NCI-H2081 (cell line): ENCODE measurements at places on chromosomes 13 and 19.

DNA sequence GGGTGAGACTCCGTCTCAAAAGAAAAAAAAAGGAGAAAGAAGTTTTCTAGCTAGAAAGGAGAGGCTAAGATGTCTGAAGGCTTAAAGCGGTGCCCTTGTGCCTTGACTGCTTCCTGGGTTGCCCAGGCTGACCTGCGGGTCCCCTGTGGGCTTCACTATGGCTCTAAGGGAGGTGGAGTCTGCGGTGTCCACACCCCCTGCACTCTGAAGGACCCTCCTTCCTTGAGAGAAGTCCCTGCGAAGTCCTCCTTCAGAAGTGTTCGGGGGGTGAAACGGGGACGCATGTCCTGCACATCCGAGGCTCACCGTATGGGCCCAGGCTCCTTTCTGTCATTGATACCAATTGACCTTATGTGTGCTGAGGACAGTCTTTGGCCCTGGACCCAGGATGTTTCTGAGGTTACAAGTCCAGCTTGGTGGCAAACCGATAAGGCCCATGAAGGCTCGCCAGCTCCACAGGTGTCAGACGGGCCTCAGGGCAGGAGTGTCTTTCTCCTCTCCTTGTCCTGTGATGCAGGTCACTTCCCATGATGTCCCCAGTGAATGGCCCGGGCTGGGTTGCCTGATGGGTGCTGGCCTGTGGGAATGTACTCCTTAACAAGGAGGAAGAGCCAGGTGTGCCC lies 11.6 kb upstream of the RNF113B start:
- no peak for DNase-seq

GRCh38 chr19:11473725-11474124 lies 7.1 kb downstream of the ELAVL3 start:
- no peak for DNase-seq

- peak; percentile 58 for DNase-seq
Measured at GRCh38 chr13:91167706-91168385, 179.6 kb upstream of the MIR17HG start.

DNA sequence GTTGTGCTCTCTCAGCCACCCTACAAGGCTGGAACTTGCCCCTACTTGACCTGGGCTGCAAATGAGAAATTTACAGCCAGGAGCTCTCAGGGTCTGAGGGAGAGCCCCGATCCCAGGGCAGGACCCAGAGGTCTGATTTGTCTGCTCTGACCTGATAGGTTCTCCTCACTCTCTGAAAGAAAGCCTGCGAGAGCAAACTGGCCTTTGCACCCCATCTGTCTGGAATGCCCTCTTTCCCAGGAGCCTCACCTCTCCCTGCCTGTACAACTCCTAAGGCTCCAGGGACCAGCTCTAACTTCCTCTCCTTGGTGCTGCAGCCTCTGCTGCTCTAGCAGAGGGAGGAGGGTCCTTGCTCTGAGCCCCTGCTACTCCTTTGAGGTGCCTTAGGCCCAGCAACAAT lies 137.8 kb downstream of the UQCRFS1 start:
- DNase-seq: no peak

GRCh38 chr19:19423322-19423721 lies 17.8 kb downstream of the GATAD2A start:
- DNase-seq: no peak

GRCh38 chr13:59373341-59373740 lies 790.4 kb downstream of the DIAPH3 start:
- no peak for DNase-seq

GRCh38 chr13:87887459-87888123 lies 216.4 kb downstream of the SLITRK5 start:
- no peak for DNase-seq

GRCh38 chr13:105957769-105958438 lies 577.6 kb downstream of the EFNB2 start:
- DNase-seq: no peak

DNA sequence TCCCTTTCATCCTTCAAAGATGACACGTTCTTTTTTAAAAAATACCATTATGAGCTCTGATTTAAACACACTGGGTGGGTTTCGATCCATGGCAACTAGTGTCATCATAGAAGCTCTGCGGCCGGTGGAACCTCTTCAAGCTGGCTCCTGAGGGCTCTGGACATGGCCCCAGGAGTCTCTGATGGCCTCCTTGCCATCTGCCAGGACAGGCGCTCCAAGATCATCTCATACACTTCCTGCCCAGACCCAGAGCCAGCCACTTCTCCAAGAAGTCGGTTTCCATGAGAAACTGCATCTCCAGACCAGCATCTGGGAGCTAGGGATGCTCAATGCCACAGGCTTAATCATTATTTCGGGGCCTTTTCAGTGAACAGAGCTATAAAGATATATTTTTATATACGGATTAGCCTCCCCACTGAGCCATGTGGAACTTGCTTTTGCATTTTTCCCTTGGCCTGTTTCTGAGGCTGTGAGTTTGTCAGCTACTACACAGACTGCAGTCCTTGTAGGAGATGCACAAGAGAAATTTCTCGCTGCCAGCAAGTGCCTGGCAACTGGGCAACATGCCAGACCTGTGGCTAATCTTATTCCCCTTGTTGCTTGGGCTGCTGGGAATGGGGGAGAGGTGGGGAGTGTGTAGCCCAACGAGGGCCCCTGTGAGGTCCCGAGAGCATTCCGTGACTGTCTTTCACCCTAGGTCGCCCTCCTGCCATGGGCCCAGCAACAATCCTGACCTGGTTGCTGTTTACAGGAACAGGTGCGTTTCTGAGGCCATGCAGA lies 15.9 kb downstream of the SUGP1 start:
- no peak for DNase-seq

- no peak for DNase-seq
Measured at GRCh38 chr19:41861846-41862245, 1.8 kb downstream of the RPS19 start.

DNA sequence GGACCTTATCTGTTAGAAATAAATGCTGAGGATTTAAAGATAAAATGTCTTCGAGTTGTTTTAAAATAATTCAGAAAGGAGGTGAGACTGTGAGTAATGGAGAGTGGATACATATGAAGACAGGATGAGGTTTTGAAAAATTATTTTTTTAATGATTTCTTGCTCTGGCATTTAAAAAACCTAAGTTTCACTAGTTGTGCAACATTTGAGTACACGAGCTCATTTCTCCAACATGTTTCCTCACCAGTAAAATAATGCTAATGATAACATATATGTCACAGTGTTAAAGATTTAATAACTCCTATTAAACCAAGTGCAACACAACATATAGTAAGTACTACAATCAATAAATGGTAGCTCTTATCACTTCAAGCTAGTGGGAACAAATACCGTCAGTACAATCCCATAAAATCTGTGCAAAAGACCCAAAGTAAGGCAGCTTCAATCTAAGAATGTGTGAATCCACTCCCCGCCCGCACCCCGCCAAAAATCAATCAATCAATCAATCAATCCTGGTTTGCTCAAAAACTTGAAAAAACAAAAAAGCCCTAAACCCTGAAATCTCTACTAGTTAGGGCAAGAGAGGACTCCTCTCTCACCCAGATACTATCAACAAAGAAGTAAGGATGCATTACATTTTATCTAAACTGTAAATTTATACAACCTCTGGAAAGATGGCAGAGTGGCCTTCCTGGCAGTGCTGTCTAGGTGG lies 1.3 kb downstream of the ALG5 start:
- no peak for DNase-seq

GRCh38 chr13:32969516-32969941 lies 46.7 kb upstream of the KL start:
- no peak for DNase-seq

DNA sequence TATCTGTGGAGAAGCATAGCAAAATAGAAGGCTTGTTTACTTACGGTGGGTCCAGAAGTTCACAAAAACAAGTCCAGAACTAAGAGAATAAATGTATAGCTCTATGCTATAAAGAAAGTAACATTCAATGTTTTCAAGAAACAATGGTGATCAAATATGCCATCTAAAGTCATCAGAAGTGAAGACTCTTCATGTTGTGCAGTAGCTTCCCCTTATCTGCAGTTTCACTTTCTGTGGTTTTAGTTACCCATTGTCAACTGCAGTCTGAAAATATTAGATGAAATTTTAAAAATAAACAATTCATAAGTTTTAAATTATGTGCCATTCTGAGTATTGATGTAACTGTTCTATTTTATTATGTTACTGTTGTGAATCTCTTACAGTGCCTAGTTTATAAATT lies 72.5 kb downstream of the EDNRB start:
- DNase-seq: no peak

- DNase-seq: no peak
Measured at GRCh38 chr13:59519819-59520218, 643.9 kb downstream of the DIAPH3 start.

- DNase-seq: no peak
Measured at GRCh38 chr13:99731747-99732146, 230.5 kb downstream of the TM9SF2 start.

DNA sequence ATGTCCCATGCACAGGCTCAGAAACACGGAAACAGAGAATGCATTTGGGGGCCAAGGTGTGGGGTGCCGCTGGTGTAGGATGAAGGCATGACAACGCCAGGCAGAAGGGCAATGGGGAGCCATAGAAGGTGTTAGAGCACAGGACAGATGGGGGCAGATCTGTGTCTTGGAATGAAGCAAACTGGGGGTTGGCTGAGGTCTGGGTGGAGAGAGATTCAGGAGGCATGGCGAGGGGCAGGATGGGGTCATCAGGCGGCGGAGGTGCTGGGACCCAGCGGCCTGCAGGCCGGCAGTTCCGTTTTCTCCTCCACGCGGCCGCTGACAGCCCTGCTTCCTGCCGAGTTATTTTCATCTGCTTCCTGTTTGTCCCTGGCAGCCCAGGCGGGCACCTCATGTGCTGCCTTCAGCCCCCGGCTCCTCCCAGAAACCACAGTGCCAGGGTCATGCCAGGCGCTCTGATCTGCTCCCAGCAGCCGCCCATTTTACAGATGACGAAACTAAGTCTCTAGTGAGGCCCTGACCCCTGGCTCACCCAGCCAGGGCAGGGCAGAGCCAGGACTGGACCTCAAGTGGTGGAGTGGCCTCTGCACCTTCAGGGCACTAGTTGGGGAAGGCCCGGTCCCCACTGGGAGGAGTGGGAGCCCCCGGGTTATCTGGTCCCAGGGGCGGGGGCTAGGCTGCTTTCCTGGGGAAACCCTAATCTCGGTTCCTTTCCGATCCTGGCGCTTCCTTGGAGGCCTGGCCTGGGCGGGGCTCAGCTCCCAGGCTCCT lies 2.2 kb downstream of the ARHGAP45 start:
- DNase-seq: no peak

DNA sequence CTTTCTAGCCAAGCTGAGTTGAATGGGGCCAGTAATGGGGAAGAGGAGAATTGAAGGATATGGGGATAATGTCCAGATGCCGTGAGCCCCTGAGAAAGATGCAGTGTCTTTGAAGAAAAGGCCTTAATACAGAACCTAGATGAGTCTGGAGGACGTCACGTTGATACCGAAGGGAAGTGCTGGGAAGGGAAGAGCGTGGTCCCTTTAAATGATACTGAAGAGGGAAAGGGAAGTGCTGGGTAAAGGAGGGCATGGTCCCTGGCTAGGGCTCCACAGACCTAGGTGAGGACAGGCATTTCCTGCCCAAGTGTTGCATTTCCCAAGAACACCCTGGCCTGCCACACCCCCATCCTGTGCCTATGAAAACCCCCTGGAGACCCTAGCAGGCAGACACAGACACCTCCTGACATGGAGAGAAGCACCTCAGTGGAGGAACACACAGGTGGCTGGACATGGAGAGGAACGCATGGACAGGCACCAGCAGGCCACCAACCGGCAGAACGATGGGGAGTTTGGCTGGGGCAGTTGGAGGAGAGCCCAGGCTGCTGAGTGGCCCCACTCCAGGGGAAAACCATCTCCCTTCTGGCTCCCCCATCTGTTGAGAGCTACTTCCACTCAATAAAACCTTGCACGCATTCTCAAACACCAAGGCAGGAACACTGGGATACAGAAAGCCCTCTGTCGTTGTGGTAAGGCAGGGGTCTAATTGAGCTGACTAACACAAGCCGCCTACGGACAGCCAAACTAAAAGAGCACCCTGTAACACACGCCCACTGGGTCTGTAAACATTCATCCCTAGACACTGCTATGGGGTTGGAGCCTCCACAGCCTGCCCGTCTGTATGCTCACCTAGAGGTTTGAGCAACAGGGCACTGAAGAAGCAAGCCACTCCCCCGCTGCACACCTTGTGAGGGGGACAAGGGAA lies 34.9 kb upstream of the POMP start:
- no peak for DNase-seq

- DNase-seq: no peak
Measured at GRCh38 chr19:4967738-4968461, 1.0 kb upstream of the KDM4B start.

GRCh38 chr19:41883463-41883820 lies 458 bp downstream of the ARHGEF1 start:
- no peak for DNase-seq

GRCh38 chr19:4972509-4973230 lies 3.8 kb downstream of the KDM4B start:
- DNase-seq: no peak

DNA sequence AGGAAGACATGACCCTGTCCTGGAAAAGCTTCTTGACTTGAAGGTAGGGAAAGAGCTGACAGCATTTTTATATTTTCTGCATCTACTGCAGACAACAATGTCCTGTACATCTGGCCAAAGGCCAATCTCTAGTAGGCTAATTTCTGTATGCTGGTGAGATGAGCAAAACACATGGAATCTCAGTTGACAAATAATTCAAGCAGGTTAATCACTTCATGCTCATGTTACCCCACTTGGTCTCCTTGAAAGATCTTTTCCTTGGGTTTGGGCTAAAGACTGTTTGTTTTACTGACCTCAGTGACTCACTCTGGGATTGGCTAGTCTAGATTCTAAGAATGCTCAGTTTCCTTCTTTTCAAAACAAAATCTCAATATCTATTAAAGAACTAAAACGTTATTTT lies 298.8 kb downstream of the LMO7 start:
- DNase-seq: no peak

DNA sequence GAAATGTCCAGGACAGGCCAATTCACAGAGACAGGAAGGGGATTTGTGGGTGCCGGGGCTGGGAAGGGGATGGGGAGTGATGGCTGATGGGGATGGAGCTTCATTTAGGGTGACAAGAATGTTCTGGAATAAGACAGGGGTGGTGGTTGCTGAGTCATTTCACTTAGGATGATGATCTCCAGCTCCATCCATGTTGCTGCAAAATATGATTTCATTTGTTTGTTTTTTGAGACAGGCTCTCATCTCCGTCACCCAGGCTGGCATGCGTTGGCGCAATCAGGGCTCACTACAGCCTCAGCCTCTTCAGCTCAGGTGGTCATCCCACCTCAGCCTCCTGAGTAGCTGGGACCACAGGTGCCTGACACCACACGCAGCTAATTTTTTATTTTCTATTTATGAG lies 3.1 kb upstream of the JSRP1 start:
- no peak for DNase-seq

DNA sequence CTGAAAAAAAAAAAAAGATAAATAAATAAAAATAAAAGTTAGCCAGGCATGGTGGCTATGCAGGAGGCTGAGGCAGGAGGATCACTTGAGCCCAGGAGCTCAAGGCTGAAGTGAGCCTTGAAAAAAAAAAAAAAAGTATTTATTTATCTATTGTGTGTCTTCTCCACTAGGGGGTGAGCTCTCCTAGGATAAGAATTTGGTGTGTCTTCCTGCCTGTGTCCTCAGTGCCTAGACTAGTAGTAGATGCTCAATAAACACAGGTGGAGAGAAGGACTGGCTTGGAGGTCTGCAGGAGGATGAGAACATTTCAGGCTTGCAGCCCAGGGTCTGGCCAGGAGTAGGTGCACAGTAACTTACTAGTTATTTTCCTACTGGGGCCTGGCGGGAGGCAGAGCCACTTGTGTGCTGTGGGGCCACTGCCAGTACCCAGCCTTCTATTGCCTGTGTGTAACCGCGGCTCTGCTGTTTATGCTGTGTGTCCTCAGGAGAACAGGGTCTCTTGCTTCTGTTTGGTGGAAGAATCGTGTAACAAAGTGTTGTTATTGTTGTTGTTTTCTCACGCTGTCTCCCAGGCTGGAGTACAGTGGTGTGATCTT lies 5.4 kb downstream of the LMTK3 start:
- DNase-seq: no peak
